ENCODE measurements at places on chromosomes 11 and 22.

DNA sequence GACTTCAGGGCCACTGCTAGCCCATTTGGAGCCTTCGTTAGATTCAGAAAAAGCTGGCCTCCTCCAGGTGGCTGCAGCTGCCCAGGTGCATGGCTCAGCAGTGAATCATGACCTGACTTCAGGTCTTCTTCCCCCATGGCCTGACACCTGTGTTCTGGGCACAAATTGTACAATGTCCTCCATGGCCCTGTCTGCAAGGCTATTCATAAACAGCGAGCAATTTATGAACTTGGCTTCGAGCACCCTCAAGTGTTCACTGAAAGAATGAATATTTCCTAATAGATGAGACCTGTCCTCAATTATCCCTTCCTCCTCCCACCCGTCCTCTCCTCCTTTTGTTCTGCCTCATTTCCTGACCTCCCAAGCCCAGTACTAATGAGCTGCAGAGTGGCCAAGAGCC is 12.2 kb upstream of the VPS37C start:
- DNase-seq = no peak

GRCh38 chr11:61134801-61135257 is 26.4 kb downstream of the VPS37C start:
- DNase-seq = no peak

- no peak for DNase-seq
These were observed 66.4 kb downstream of the SVIP start for GRCh38 chr11:22763166-22763565.

- no peak for DNase-seq
These were observed 5.5 kb downstream of the FOLR3 start for GRCh38 chr11:72141066-72141465.

- no peak for DNase-seq
These were observed at the start of gene SCGB1D2 for GRCh38 chr11:62242021-62242420. SCGB1D2 (plus strand) TSS chr11:62242239; CDS start chr11:62242308, 69 bp downstream.

GRCh38 chr11:47448566-47449427 is at the start of gene RAPSN:
RAPSN (minus strand) TSS chr11:47449136; CDS start chr11:47448964, 172 bp downstream.
- no peak for DNase-seq

- no peak for DNase-seq
These were observed 332 bp upstream of the HMGXB4 start for GRCh38 chr22:35257002-35257320.

DNA sequence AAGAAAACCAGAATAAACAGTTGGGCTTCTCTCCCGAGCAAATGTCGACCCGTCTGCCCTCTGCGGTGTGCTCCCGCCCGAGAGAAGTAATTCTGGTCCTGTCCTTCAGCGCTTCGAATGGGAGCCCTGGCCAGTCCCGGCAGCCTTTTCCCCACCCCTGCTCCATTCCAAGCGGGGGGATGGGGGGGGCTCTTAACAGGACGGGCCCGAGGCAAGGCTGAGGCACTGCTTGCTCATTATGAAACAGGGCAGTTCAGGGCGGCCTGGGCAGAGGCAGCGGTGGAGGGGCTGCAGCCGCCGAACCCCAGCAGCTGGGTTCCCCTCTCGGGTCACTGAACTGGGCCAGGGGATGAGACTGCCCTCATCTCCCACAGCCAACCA is 9.1 kb downstream of the BACE1-AS start:
- DNase-seq = no peak

DNA sequence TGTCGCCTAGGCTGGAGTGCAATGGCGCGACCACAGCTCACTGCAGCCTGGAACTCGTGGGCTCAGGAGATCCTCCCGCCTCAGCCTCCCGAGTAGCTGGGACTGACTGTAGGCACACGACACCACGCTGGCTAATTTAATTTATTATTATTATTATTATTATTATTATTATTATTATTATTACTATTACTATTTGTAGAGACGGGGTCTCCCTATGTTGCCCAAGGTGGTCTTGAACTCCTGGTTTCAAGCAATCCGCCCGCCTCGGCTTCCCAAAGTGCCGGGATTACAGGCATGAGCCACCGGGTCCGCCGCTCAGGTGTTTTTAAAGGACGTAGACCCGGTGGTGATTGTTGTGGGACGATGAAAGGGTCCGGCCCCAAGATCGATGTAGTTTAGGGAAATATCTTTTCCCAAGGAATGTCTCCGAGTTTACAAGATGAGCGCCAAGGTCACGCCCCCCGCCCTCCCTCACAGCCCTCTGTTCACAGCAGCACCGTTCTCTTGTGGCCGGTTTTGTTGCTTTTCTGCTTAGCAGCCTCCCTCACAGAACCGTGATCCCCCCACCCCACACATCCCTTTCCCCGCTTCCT is 728 bp upstream of the POGLUT3 start:
- no peak for DNase-seq

GRCh38 chr22:46491946-46492345 is 45.5 kb downstream of the CELSR1 start:
- no peak for DNase-seq

DNA sequence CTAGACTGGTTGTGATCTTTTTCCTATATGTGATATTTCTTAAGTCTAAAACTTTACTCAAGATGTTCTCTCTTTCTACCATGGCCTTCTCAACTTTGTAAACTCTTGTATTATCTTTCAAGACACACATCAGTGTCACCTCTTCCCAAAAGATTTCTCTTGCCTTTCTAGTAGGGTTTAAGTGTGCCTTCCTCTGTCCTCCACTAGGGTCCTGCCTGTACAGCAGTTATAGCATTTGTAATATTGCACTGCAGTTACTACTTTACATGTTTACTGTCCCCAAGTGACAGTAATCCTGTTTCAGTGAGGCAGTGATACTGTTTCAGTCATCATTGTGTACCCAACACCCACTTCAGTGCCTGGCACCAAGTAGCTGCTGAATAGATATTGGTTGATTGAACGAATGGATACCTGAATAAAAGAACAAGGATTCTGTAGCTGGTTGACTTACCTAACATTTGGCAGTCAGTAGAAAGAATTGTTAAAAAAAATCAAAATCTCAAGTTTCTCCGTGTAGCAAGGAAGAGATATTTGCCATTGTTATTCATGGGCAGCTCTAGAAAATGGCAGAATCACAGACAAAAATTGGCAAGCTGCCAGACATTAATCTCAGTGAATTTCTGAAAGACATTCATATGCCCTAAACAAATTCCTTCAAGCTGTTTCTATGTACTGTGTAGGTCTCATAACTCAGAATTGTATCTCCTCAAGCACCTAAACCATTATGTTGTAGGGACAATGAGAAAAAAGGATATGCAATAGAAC is 79.4 kb downstream of the RBMXL2 start:
- no peak for DNase-seq

DNA sequence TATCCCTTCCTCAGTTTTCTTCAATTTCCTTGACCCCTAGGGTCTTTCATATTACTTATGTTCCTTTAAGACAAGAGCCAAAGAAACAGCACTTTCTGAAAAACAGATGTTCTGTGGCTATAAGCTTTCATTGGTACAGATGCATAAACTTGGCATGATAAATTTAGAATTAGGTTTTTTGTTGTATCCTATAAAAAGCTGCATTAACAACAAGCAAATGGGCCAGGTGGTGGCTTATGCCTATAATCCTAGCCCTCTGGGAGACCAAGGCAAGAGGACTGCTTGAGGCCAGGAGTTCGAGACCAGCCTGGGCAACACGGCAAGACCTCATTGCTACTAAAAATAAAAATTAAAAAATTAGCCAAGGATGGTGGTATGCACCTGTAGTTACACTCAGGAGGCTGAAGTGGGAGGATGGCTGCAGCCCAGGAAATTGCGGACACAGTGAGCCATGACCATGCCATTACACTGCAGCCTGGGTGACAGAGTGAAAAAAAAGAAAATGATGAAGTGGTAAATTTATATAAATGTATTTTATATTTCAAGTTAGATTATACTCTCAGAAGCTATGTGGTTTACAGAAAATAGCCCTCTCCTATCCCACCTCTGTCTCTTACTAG is 18.3 kb downstream of the KMT5B start:
- no peak for DNase-seq

- DNase-seq = no peak
These were observed 33.1 kb downstream of the LRFN4 start for GRCh38 chr11:66889960-66890359.

DNA sequence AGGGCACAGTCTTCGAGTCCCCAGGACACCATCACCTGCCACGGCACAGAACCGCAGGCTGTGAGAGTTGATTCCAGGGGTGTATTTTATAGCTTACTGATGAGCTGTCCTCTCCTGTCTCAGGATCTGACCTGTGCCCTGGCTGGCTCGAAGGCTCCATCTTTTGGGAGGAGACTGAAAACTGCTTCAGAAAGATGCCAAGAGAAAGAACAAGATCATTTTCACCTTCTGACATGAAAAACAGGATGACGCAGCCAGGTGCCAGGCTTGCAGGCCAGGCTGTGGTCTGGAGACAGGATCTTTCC is 2.2 kb downstream of the MRGPRD start:
- DNase-seq = no peak

GRCh38 chr11:96125400-96125799 is 201.5 kb upstream of the MTMR2 start:
- no peak for DNase-seq

GRCh38 chr11:132610216-132610615 is 922.1 kb downstream of the OPCML start:
- no peak for DNase-seq

GRCh38 chr11:59271247-59271755 is 58.6 kb upstream of the MPEG1 start:
- DNase-seq = no peak

- DNase-seq = no peak
These were observed 11.6 kb downstream of the MFNG start for GRCh38 chr22:37474447-37475090.

- no peak for DNase-seq
These were observed 13.3 kb upstream of the TNNT3 start for GRCh38 chr11:1906181-1906580.

DNA sequence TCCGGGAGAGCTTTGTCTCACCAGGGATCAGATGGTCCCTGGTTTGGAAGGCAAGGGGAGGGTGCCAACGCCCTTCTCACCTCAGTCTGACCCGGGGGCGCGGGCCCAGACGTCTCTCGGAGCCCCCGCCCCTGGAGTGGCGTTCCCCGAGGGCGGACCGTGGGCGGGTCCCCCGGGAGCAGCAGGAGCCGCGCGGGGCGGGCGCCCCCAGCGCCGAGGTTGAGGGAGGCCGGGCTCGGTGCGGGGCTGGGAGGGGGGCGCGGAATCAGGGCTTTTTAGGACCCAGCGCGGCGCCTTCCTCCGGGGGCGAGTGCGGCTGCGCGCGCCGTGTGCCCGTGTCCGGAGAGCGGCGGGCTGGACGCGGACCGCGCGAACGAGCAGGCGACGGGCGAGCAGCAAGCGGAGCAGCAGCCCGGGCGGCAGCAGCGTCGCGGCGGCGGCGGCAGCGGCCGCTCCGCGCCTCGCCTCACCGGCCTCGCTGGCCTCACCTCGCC is at the start of gene KCNC1:
KCNC1 (plus strand) TSS at position 364 of the 494 bp plus-strand sequence. CDS start 1,222 bp downstream, outside the sequence.
- DNase-seq = no peak

- DNase-seq = no peak
These were observed 18.5 kb downstream of the ALKBH3 start for GRCh38 chr11:43899094-43899493.

- no peak for DNase-seq
These were observed 8.3 kb upstream of the IGSF9B start for GRCh38 chr11:133965031-133965601.

DNA sequence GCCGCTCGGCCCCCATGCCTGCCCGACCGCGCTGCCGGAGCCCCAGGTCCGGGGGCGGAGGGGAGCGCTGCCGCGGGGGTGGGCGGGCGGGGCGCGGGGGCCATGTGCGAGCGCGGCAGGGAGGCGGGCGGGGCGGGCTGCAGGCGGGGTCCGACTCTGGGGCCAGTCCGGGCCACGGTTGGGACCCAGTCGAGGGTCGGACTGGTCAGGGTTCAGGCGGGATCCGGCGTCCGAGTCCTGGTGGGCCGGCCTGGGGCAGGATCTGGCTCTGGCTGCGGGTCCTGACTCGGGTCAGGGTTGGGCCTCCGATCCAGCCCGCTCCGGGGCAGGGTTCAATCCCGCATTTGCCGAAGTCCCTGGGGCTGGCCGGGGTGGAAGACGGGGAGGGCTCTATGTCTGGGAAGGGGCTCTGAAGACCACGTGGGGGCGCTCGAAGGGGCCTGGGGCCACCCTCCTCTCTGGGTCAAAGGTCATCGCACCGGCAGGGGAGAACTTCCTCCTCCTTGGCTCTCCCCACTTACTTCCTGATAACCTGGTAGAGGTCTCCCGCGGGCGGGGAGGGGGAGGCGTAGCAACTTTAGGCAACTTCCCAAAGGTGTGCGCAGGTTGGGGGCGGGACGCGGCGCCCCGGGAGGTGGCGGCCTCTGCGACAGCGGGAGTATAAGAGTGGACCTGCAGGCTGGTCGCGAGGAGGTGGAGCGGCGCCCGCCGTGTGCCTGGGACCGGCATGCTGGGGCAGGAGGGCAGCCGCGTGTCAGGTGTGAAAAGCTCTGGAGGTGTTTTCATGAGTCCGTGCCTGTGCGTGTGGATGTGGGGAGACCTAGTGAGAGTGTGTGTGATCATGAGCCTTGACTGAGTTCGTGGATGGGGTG is 603 bp downstream of the ESRRA start:
- DNase-seq = peak; percentile 59

DNA sequence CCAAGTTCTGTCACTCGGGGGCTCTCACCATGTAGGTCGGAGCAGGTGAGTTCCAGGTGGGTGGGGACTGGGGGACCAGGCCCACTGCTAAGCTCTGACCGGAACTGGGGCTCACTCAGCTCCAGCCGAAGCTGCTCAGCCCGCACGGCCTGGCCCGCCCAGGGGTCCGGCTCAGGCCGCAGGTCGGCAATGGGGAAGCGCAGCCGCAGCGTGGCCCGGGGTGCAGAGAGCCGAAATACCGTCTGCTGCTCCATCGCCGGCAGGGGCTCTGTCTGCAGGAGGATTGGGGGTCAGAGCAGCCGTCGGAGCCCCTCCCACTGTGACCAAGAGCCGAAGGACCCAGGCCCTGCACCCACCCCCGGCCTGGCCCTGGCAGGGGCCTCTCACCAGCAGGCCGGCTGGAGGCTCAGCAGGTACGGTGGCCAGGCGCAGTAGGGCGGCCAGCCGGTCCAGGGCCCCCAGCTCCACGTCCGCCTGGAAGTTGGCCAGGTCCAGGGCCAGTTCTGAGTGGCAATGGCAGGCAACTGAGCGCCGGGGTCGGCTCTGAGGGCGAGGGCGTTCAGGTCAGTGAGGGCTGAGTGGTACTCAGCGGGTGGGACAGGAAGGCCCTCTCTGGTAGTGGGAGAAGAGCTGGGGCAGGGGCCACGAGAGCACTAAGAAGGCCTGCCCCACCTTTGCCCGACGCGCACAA is 7.2 kb downstream of the ATG2A start:
- DNase-seq = no peak

GRCh38 chr22:31122532-31123291 is at the start of gene INPP5J:
INPP5J (plus strand) TSS chr22:31122966; CDS start chr22:31123015, 49 bp downstream.
- no peak for DNase-seq

DNA sequence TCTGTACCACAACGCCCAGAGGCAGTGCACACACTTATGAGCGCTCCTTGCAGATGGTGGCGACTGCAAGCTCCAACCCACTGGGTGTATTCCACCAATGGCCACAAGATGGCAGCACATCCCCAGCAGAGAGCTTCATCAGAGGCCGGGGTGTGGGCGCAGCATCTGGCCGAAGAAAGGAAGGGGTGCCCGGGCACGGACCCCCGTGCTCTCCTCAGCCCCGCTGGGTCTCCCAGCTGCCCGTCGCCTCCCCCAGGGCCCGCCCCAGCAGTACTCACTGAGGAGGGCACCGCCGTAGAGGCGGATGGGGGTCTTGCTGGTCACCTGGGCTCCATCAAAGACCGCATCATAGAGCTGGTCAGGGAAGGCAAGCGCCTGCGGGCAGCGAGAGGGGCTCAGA is 14.2 kb downstream of the TP53I11 start:
- peak; percentile 73 for DNase-seq
